ENCODE measurements at places on chromosomes 12 and 14.

- no peak for DNase-seq
Observed at GRCh38 chr12:54463034-54463433, 10.4 kb downstream of the GTSF1 start.

DNA sequence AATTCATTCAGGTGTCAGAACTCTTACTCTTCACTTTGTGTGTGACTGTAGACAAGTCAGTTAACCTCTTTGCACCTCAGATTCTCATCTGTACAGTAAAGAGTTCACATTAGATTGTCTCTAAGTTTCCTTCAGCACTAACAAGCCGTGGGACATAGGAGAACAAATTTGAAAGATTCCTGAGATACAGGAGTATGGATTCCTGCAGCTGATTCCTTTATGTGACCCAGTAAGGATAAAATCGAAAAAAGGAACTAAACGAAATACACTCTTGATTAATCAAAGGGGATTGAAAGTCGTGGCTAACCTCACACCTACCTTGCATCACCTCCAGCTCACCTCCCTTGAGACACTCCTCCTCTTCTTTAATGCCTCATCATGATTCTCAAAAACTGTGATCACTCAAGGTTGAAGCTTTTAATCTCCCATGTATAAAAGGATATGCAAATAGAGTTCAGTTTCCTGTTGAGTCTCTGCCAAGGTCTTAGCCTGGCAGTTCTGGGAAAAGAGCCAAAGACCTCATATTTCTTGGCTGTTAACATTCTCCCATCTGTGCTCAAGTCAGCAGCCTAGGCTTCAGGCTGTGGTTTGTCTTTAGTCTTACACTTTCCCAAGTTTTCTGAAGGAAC, 156.6 kb downstream of the DAD1 start:
- DNase-seq = no peak

DNA sequence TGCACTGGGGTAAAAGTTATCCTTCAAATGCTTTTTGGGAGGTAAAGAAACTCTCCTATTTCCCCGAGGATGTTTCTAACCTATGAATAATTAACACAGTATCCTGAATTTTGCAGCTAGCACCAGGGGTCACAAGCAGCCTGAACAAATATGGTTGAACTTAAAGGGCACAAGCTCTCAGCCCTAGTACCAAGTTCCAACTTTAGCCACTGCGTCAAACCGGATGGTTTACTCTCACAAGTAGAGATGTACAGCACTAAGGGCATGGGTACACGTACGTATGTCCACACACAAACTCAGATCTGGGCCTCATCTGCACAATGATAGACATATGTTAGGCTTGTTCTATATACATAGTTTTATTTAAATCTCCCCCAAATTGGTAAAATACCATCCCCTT, 4.7 kb downstream of the CCDC88C start:
- DNase-seq = no peak

GRCh38 chr12:100311317-100311716, 44.3 kb downstream of the SCYL2 start:
- DNase-seq = no peak

DNA sequence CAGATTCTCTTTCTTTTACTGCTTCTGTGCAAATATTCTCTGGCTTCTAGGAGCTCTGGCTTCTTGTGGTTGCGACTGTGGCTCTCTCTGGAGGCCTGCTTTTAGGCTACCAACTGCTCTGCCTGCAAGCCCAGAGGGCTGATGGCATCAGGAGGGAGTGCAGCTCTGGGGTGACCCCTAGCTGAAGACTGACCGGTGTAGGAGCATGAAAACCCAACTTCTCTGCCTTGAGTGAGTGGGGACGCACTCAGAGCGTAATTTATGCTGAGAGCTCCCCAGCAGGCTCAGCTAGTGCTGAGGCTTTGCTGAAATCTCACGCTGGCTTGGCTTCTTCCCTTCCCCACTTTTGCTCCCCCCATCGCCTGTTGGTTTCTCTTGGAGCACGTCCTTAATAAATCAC, 29.9 kb upstream of the RBM19 start:
- no peak for DNase-seq

GRCh38 chr12:4323396-4323795, 2.4 kb downstream of the TIGAR start:
- DNase-seq = no peak

GRCh38 chr12:57103856-57104255, 7.3 kb downstream of the STAT6 start:
- DNase-seq = no peak

- DNase-seq = no peak
Observed at GRCh38 chr12:95701722-95702418, 88.7 kb downstream of the NTN4 start.

DNA sequence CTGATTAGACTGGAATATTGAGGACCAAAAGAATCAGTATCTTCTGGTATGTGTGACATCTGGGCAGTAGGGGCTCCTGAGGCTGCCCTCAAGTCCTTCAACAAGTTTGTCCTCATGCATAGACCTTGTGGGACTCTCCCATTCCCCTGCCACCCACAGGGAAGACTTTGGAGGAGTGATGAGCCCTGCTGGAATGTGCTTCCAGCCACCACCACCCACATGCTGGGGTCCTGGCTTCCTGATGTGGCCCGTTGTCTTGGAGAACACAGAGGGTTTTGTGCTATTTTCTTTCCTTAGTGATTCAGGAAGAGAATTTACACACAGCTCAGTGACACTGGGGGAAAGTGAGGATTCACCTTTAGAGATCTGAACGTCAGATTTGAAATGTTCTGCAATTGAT, 29.2 kb upstream of the SEL1L start:
- DNase-seq = no peak

- DNase-seq = no peak
Observed at GRCh38 chr14:80627745-80628144, 313.8 kb downstream of the CEP128 start.

DNA sequence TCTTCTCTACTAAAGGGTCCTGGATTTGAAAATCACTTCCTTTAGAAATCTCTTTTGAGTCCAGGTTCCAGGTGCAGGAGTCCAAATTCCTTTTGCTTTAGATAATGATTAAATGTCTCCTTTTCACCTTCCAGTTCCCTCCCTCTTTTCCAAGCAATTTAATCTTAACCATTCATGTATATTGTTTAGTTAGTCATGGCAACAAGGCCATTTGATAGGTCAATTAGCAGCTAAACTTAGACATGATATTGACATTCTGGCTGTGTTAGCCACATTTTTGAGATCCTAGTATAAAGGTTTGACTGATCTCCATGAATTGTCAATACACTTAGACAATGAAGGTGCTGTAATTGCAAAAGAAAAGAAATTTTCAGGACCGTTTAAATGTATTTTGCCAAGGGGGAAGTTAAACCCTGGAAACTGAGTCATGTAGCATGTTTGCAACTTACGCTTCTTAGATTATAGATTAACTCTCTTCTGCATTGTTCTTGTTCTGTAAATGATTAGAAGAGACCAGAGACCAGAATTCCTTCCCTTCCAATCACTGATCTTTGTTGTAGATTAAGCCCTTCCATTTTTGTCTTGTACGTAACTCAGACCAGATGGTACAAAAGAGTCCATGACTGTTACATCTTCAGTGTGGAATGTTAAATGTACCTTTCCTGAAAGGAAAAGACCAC, 12.4 kb upstream of the C12orf75 start:
- DNase-seq = no peak

DNA sequence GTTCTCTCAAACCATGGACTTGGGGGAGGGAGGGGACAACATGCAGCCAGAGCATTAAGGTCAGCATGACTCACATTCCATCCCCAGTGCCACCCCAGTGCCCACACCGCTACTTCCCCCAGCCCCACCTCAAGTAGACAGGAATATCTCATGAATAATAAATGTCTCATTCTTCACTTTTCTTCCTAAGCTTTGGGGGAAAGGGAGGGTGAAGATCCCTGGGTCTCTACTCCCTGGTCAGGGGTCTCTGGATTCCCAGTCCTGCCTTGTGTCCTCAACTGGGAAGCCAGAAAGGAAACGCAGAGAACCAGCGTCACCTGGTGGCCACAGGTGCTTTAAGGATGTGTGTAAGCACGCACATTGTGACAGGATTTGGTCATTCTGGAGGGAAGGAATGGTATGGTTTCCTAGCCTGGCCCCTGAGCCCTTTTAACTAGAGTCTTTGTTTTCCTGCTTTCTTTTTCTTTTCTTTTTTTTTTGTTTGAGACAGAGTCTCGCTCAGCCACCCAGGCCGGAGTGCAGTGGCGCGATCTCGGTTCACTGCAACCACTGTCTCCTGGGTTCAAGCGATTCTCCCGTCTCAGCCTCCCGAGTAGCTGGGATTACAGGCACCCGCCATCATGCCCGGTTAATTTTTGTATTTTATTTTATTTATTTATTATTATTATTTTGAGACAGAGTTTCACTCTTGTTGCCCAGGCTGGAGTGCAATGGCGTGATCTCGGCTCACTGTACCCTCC, 3.4 kb downstream of the GPR84 start:
- DNase-seq = no peak

- peak; percentile 30 for DNase-seq
Observed at GRCh38 chr12:132559652-132560363, 50.6 kb downstream of the LRCOL1 start.

- no peak for DNase-seq
Observed at GRCh38 chr12:96471368-96472050, 17.9 kb upstream of the CFAP54 start.

DNA sequence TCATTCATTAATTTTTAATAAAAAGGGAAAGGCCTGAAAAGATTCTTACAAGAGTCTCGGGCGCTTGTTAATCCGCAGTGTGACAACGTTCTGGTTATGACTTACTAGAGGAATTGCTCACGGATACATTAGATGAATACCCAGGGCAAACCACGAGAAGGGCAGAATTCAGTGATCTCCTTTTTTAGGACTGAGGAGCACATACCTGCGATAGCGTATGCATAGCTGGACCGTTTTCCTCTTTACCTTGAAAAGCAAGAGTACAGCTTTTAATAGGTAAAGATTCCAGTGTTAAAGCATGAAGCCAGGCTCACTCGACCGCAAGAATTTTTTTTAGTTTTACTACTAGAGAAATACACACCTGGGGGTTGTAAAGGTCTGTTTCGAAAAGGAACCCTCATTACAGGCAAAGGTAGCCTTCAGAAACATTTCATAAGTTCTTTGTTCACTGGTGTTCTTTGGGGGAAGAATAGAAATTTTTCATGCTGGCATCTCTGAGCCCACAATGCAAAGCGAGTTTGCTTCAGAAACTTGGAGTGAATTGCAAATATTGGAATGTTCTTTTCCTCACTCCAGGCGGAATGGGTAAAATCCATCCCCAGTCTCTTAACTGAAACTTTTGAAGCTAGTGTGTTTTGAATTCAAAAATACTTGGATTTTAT, 953 bp downstream of the MAPK1IP1L start:
- DNase-seq = no peak

- DNase-seq = no peak
Observed at GRCh38 chr14:71300566-71301330, 393.5 kb downstream of the PCNX1 start.

GRCh38 chr14:99666533-99666932, 17.6 kb upstream of the CYP46A1 start:
- DNase-seq = no peak

GRCh38 chr14:87409393-87409792, 583.6 kb downstream of the GALC start:
- DNase-seq = no peak

GRCh38 chr14:21822109-21822508, 148.5 kb upstream of the OR4E1 start:
- no peak for DNase-seq

DNA sequence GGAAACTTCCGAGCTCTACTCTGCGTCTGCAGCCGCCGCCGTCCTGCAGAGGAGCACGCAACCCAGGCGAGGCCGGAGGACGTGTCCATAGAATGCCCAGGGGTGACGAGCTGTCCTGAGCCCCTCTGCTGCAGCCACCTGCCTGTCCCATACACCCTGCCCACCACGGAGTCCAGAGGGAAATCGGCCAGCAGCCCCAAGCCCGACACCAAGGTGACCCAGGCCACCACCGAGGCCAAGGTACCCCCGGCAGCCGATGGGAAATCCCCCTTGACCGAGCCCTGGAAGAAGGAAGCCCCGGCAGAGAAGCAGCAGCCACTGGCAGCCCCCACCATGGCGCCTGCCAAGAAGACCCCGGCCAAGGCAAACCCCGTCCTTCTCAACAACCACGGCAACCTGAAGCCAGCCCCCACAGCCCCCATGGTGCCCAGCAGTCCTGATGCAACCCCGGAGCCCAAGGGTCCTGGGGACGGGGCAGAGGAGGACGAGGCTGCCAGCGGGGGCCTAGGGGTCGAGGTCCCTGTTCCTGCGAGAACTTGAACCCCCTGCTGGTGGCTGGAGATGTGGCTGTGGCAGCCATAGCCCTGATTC, 128.7 kb upstream of the C14orf180 start:
- no peak for DNase-seq

GRCh38 chr14:38387821-38388220, 131.9 kb upstream of the CLEC14A start:
- no peak for DNase-seq

- no peak for DNase-seq
Observed at GRCh38 chr12:64532734-64533351, 77.5 kb upstream of the RASSF3 start.

GRCh38 chr12:49647827-49648711, 24.7 kb downstream of the PRPF40B start:
- no peak for DNase-seq

GRCh38 chr12:26150736-26151450, 26.1 kb upstream of the BHLHE41 start:
- no peak for DNase-seq

- no peak for DNase-seq
Observed at GRCh38 chr12:111748867-111749266, 17.9 kb upstream of the ALDH2 start.

GRCh38 chr14:99185436-99186068, 86.4 kb downstream of the BCL11B start:
- no peak for DNase-seq

DNA sequence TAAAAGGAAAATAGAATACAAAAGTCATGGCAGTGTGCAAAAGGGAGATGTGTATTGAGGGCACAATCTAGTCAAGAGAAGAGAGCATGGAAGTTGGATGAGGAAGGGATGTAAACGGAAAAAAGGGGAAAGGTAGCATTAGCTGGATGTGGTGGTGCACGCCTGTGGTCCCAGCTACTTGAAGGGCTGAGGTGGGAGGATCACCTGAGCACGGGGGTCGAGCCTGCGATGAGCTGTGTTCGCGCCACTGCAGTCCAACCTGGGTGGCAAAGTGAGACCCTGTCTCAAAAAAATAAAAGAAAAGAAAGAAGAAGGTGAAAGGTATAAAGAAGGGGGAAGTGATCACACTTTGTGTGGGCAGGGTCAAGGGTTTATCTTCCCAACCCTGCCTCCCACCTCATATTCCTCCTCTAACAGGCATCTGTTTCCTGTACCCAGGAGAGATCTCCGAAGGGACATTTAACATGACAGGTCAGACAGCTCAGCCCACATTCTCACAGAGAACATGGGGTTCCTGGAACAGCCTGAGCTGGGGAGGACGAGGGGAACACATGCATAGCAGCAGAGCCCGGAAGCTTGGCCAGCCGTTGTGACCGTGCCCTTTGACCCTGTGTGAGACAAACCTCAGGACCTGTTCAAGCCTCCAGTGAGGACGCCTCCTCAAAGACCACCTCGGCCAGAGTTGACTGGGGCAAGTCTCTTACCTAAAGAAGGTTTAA, 8.9 kb downstream of the RNASE11 start:
- DNase-seq = no peak

- no peak for DNase-seq
Observed at GRCh38 chr12:130945786-130946492, 7.8 kb upstream of the ADGRD1 start.

- DNase-seq = no peak
Observed at GRCh38 chr14:51079489-51079888, 15.4 kb downstream of the TRIM9 start.

Data from stimulated activated CD4-positive, alpha-beta T cell treated with anti-CD3 and anti-CD28 coated beads, Interleukin-15, amount 100 ng/mL, for 48 hours (primary cell).